C1 segment of cervical spinal cord (tissue), 14 donors: ENCODE measurements at places on chromosomes 11 and 22.

DNA sequence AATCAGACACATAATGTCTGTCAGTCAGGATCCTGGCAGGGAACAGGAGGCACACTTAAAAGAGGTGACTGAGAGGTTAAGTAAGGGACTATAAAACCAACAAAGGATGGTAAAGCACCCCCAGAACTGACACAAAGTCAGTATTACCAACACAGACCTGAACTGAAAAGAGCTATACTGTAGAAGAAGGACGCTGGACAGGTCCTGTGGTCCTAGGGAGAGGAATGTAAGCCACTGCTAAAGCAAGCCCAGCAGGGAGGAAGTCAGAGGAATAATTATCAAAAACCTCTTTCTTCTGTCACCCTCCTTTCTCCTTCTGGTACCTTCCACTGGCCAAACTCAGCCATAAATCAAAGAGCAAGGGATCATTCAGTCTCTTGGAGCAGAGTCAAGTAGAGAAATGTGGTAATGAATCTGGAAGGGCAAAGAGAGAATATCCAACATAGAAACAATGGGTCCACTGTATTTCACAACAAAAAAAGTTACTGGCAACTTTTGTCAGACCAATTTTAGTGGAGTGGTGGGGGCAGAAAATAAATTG, 33.4 kb upstream of the ANGPTL5 start:
- DNase-seq = no peak

DNA sequence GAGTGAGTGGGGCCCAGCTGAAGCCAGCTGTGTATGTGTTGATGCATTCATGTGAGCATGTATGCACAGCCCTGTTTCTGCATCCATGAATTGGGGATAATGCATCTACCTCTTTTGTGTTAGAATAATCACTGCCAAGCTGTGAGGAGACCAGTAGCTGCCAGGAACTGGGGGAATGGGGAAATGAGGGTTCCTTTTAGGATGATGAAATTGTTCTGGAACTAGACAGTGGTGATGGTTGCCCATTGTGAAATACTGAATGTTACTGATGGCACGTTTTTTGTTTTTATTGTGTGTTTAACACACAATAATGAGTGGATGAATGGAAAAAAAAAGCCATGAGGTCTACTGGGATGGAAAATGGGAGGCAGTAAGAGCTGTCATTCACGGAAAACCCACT, 45.3 kb upstream of the WNT11 start:
- DNase-seq = no peak

DNA sequence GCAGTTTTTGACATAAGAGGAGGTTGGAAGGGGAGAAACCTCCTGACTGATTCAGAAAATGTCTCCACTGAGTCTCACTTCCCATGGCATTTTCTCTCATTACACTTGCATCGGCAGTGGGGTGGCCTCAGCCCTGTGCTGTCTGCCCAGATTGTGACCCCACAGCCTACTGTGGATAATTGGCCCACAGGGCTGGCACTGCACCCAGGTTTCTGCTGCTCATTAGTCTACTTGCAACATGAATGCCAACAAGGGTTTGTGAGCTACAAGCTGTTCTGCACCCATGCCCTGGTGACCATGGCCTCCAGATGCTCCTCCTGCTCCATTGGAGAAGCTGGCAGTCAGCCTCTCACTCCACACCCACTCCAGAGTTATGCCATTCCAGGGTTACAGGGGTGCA, 296.0 kb downstream of the CTTN start:
- DNase-seq = peak; percentile 17

GRCh38 chr11:10857459-10857708, 469 bp downstream of the ZBED5 start:
- peak; percentile 42 for DNase-seq

DNA sequence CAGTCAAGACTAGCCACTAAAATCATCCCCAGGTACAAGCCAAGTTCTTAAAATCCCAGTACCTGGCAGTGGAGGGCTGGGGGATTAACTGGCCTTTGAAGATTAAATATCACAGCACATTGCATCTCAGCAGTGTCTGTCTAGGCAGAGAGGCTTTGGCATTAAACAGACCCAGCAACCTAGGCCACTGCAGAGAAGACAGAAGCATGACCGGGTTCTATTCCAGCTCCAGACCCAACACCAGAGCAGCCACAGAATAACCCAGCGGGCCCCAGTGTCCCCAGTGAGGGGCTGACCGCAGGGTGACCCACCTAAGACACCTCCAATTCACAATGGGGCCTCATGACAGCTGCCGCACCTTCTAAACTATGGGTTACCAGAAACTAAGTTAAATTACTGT, 88.2 kb downstream of the SHANK2 start:
- DNase-seq = no peak

GRCh38 chr11:120918257-120918656, 105.6 kb upstream of the TBCEL start:
- DNase-seq = no peak
